ENCODE measurements at places on chromosomes 5 and 9.
A peak's percentile ranks its signal among the peaks of the same experiment; 100 is the strongest.

DNA sequence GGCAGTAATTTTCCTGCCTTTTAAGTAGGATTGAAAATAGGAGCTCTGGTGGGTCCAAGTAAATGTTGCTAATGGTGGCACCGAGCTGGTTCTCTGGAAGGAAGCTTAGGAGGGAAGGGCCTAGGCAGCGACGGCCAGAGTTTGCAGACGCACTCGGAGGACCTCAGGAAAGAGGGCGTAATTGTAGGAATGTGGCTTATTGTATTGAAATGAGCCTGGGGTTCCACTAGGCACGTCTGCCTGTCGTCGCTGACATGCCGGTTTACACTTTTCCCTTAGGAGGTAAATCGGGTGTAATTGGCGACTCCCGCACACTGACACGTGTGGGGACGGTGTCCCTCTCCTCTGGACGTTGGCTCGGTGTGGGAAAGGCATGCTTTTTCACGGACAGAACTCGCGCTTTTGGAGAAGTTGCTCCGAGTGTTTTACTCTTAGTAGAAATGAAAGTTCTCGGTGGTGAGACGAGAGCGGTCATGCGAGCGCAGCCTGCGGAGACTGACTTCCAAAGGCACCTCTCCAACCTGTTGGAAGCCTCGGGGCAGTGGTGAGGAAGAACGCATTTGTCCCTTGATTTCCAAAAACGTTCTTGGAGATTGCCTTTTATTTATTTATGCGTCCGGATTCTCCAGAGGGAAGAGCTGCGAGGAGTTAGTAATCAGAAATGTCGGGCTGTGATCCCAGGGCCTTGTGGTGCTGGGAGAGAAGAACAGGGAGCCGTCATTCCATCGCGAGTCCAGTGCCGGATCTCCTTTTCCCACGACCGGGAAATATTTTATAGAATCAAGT lies 1.3 kb downstream of the NR4A3 start:
- DNase-seq: no peak

DNA sequence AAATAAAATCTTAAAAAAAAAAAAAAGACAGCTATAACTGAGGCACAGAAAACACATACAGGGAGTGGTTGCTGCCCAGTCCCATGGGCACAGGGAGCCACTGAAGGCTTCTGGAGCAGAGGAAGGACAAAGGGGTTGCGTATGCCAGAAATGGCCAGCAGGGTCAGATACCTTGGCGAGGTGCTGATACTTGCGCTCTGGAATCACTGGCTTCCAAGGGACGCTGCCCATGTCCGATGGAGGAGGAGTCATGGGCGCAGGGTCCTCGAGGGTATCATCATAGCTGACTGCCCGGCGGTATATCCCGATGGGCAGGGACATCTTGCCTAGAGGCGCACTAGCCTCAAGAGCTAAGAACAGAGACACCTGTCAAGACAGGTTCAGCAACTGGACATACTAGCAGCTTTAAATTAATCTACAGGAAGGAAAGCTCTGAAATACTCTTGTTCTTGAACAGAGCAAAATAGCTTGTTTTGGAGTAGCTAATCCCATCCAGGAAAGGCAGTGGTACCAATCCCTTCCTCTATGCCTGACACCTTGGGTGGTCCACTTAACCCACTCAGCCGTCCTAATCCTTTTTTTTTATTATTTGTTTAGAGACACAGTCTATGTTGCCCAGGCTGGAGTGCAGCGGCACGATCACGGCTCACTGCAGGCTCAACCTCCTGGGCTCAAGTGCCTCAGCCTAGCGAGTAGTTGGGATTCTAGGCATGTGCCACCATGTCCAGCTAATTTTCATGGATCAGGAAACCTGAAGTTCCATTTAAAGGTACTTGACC lies 6.0 kb downstream of the KIAA1191 start:
- DNase-seq: no peak

- DNase-seq: no peak
Observed at GRCh38 chr5:82924226-82925060, 152.8 kb downstream of the TMEM167A start.

DNA sequence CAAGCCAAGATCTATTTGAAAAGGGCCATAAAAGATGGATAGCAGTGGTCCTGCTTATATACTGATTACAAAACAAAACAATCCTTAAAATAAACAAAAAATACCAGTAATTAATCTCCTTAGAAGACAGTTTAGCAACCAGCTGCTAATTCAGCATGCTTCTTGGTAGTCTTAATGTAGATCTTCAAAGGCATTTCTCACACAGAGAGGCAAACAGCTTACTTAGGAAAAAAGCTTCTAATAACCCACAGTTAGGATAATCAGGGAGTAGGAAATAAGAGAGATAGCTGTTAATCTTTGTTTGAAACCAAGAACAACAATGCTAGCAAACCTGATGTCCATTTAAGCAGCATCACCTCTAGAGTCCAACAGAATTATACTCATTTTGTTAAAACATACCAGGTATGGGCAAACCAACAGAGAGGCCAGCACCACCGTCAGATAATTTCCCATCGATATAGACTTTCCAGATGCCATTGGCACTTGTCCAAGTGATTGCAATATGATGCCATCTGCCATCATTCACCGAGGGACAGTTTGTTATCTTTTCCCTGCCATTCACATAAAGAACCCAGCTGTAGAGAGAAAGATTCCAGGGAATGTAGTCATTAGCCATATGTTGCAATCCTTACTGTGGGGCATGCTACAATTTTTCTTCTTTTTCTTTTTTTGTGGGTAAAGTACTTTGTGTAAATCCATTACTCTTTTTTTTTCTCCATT lies 105.6 kb upstream of the TXNDC8 start:
- DNase-seq: no peak

DNA sequence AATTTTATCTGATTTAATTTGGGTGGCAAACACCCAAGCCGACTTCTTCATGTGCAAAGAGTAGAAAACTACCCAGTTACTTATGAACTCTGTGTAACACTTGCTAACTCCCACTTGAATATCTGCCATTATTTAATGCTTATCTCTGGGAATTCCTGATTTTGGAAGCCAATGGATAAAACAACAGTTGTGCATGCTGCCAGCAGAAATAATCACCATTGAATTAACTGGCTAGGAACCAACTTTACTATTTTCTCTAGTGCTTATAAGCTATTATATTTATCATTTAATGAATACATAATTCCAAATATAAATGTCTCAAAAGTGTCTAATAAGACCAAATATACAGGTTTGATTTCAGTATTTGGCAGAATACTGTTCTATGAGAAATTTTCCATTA lies 85.7 kb downstream of the IZUMO3 start:
- no peak for DNase-seq

GRCh38 chr9:7906783-7907550 lies 107.4 kb upstream of the DMAC1 start:
- DNase-seq: no peak

DNA sequence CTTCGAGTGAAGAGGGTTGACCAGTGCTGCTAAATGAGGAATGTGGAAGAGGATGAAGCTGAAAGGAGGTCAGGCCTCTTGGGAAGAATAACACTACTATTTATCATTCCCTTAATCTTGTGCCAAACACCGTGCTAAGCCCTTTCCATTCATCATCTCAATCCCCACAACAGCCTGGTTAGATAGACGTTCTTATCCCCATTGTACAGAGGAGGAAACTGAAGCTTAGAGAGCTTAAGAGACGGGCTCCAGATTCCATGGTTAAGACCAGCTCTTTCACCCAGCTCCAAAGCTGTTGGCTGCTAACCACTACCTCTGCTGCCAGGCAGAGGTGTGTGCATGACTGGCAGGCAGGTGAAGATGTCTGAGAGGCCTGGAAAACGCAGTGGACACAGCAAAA lies 868 bp upstream of the EPB41L4B start:
- DNase-seq: no peak

DNA sequence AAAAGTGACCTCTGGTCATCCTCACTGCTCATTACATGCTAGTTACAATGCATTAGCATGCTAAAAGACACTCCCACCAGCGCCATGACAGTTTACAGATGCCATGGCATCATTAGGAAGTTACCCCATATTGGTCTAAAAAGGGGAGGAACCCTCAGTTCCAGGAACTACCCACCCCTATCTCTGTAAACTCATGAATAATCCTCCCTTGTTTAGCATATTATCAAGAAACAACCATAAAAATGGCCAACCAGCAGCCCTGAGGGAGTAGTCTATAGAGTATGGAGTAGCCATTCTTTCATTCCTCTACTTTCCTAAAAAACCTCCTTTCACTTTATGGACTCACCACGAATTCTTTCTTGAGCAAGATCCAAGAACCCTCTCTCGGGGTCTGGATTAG lies 89.4 kb downstream of the ATPSCKMT start:
- no peak for DNase-seq

DNA sequence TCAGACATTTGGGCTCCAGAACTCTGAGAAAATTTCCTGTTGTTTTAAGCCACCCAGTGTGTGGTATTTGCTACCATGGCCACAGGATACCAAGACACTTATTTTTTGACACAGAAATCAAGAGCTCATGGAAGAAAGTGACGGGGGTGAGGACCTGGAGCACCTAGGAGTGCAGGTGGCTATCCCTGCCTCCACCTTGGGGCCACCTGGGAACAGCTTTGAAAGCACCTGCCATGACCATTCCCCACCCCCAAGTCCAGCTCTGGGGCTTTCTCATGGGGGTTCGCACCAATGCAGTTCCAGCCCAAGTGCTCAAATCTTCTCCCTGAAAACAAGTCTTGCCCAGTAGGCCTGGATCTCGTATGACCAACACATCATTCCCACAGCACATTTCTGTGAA lies 214.9 kb upstream of the IRX1 start:
- DNase-seq: no peak

GRCh38 chr5:159422361-159422760 lies 92.1 kb upstream of the IL12B start:
- no peak for DNase-seq

GRCh38 chr5:150284311-150284710 lies 5.3 kb downstream of the CAMK2A start:
- no peak for DNase-seq

DNA sequence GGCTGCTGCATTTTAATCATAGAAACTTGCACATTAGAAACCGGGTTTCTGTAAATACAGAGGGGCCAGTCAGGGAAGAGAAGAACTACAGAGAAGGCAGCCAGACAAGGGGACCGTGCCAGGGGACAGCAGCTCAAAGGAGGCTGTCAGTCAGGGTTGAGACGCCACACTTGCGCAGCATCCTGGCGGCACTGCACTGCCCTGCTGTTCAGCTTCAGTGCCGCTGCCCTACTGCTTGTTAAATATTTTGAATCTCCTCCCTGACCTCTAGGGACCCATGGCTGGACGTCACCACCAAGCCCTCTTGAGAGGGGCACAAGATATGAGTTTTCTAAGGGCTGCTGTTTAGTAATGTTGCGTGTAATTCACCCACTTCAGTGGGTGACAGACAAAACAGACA lies 43.6 kb upstream of the ZBTB43 start:
- DNase-seq: no peak

- peak; percentile 80 for DNase-seq
Observed at GRCh38 chr5:177301503-177302165, 1.9 kb downstream of the RAB24 start.

GRCh38 chr9:131618071-131618479 lies 72.8 kb downstream of the PRRT1B start:
- DNase-seq: no peak

DNA sequence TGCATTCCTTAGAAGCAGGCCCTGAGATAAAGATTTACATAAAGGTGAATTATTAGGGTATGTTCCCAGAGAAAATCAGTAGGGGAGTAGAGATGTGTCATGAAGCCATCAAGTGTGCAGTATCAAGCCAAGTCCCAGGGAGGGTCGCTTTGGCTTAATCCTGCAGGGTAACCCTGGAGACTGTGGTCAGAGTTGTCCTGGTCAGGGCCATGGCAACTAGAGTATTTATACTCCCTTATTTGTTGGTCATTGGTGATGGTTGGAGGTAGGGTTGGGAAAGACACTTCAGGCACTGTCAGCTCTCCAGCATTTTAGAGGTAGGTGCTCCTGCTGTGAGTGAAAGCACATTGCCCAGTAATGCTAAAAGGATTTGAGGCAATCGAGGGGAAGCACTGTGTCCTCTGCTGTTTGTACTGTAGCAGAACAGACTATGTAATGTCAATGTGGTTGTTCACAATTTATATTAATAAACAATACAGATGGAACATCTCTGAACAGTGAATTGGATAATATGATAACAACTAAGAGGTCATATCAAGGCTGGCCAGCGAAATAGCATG lies 108.9 kb downstream of the GDNF start:
- DNase-seq: no peak

DNA sequence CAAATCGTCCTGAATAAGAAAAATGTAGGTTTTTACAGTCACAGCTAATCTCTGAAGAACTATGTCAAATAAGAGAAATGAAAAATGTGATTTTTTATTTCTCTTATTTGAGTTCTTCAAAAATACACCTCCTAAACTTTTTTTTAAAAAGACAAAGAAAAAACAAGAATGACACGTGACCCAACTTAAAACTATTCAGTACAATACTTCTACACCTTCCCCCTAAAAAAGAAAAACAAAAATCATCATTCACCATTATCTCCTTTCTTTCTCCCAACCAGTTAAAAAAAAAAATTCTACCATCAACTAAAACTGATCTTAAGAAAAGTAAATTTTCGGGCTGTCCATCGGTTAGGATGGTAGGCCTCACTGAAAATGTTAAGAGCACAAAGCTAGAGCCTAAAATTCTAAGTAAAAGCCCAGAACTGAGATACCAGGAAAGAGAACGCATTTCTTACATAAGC lies 2.1 kb downstream of the RNF145 start:
- no peak for DNase-seq

DNA sequence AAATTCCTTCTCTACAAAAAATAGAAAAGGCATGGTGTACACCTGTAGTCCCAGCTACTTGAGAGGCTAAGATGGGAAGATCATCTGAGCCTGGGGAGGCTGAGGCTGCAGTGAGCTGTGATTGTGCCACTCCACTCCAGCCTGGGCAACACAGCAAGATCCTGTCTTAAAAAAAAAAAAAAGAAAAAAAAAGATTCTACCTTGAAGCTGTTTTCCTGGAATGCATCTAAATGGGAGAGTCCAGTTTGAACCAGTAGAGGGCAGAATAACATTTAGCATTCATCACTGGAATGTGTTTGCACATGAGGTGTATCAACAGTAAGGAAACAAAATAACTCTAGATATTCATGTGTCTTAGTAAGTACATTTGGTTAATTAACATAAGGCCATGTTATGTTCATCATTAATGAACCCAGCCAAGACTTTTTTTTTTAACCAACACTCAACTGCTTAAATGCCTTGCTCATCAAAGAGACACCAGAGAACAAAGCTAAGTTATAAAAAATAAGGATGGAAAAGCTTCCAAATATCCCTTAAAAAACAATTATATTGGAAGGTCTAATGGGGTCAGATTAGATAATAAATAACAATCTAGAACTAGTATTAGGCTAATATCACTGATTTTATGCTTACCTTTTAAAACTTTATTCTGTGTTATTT lies 16.1 kb downstream of the IFNE start:
- DNase-seq: no peak
